ENCODE measurements at places on chromosomes 5 and 9. TPM values are rescaled to one million over a fixed set of nuclear protein-coding genes. Genes with fewer than 3 reads are reported as not detected.

C9 gene
- not detected for total RNA-seq

NR4A3 gene
- 4.1 TPM for total RNA-seq

CD14 gene
- 31.0 TPM for total RNA-seq

P4HA2 gene
- 78.4 TPM for total RNA-seq

DNA sequence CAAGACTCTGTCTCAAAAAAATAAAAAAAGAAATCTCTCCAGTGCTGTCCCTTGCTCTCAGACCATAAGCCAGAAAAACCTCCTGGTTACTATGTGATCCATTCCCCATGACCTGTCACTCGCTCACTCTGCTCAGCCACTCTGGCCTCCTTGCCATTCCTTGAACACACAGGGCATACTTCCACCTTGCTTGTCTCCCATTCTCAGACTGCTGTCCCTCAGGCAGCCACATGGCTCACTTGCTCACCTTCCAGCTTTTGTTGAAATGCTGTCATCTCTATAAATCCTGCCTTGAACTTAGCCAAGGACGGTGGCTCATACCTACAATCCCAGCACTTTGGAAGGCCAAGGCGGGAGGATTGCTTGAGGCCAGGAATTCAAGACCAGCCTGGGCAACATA is 82.9 kb downstream of the UGCG start:
- no peak for DNase-seq

DNA sequence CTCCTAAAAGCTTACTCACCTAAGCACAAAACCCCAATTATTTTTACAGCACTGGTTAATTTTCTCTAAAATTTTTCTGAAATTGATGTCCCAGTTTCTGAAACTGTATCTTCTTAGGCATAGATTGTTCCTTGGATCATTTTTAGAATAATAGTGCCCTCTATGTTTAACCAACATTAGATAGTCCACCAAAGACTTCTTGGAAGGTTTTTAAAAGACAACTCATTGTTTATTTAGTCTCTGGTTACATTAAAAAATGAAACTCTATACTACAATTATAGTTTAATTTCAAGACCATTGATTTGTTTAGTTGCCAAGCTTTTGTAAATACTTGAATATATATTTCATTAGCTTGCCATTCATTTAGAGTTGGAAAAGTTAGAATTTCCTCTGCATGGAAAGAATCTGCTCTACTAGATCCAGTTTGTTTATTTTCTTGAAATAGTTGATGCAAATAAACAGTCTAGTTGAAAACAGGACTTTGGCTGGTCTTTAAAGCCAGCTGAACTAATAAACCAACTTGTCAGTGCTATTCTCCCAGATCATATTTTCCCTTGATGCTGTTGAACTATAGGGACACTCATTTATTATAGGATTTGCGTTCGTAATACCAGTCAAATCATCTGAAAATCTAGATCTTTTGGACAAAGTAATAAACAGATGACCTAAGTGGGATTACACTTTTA is 990.5 kb downstream of the TLE1 start:
- DNase-seq: no peak

DNA sequence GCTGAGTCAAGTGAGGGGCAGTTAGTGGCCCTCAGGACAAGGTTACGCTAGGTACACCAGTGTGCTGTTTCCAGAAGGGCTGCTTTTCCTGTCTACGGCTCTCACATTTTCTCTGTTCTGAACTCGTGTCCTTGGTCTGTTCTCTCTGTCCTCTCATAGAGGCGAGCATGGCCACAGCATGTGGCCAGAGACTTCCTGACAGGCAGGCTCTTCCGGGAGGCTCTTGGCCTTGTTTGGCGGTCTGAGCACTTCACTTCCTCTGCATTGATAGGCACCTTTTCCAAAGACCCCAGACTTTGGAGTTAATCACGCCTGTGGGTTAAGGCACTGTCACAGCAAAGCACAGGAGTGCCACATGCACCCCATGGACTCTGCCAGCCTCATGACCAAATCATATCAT is 1.2 kb downstream of the CKMT2 start:
- DNase-seq: peak; percentile 36

Measured in left ventricle myocardium superior (tissue), 1 donor.